ENCODE measurements at places on chromosomes 16 and 17. TPM values are rescaled to one million over a fixed set of nuclear protein-coding genes. Genes with fewer than 3 reads are reported as not detected.

The RBBP6 gene
- total RNA-seq = 52.3 TPM

The HOXB4 gene
- not detected for total RNA-seq

The AKAP1 gene
- total RNA-seq = 65.4 TPM

The FOXC2 gene
- total RNA-seq = not detected

DNA sequence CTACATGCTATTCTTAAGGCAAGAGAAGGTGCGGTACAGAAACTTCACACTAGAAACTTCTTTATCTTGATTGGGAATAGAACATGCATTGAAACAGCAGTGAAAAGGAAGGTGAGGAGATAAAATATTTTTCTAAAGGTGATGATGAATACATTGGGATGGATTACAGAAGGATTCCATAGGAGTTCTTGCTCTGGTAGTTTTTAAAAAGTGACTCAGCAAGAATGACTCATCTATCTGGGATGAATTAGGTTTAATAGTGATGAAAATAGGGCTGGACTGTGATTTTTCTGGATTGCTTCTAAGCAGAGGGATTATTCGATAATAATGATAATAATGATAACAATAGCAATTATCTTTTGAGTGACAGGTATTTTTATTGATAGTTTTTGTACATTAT is 65.6 kb upstream of the HS3ST4 start:
- no peaks in the 10 kb centered on the region for H3K4me1 ChIP-seq
- no peak overlapping the region for H3K27ac ChIP-seq
- no peaks in the 10 kb centered on the region for H3K27me3 ChIP-seq
- no peak for DNase-seq
- H3K36me3 ChIP-seq = peaks cover 8% of the 10 kb centered on the region

DNA sequence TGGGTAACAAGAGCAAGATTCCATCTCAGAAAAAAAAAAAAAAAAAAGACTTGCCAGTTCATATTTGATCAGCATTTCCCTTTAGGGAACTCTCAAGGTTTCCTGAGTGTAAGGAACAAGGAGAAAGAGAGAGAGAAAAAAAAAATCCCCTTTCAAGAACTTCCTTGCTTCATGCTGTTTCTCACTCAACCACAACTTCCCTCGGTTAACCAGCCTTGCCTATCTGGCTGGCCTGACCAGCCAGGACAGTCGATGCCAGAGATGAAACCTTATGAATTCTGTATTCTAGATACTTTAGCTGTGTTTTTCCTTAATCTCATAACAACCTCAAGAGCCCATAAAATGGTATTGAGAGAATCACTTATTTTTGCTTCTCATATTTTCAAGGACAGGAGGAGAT is 2.6 kb upstream of the N4BP1 start:
- DNase-seq = no peak
- peaks cover 7% of the 10 kb centered on the region for H3K36me3 ChIP-seq
- peaks cover 6% of the 10 kb centered on the region for H3K4me1 ChIP-seq
- H3K27me3 ChIP-seq = no peaks in the 10 kb centered on the region
- H3K27ac ChIP-seq = peak overlapping the region; percentile 63
- H3K4me3 ChIP-seq = peak overlapping the region; percentile 4

DNA sequence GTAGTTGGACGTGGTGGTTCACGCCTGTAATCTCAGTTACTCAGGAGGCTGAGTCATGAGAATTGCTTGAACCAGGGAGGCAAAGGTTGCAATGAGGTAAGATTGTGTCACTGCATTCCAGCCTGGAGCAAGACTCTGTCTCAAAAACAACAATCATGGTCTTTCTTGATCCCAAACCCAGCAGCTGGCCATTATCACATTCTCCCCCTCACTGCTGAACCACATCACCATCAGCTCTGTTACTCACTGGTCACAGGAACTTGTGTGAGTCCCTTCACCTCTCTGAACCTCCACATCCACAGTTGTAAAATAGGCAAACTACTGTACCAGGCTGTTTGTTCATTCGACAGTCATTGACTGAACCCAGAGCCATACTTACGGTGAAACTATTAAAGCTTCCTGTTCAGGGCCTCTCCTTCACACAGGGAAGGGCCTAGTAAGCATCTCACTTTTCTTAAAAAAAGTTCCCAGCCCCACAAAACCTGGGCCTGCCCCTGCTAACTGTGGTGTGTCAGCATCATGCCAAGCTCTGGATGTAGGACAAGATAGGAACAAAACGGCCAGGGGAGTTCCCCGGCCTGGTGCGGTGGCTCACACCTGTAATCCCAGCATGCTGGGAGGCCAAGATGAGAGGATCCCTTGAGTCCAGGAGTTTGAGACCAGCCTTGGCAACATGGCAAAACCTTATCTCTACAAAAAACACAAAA is 104.7 kb downstream of the COPRS start:
- no peaks in the 10 kb centered on the region for H3K27me3 ChIP-seq
- H3K4me3 ChIP-seq = no peak overlapping the region
- no peak for DNase-seq

- no peak overlapping the region for H3K4me3 ChIP-seq
- no peaks in the 10 kb centered on the region for H3K27me3 ChIP-seq
- no peak for DNase-seq
These were observed 39.3 kb upstream of the MAP2K6 start for GRCh38 chr17:69375229-69375628.

- no peak overlapping the region for H3K4me3 ChIP-seq
- no peak for DNase-seq
- H3K36me3 ChIP-seq = no peaks in the 10 kb centered on the region
- H3K27me3 ChIP-seq = no peaks in the 10 kb centered on the region
These were observed 3.8 kb downstream of the CFAP97D1 start for GRCh38 chr17:43784068-43784467.

GRCh38 chr16:7304279-7304678 is 28.4 kb upstream of the RBFOX1 start:
- no peaks in the 10 kb centered on the region for H3K4me1 ChIP-seq
- H3K4me3 ChIP-seq = peak overlapping the region; percentile 72
- H3K27me3 ChIP-seq = peaks cover 10% of the 10 kb centered on the region

GRCh38 chr16:87926246-87927194 is 9.8 kb downstream of the CA5A start:
- no peak overlapping the region for H3K4me3 ChIP-seq
- H3K27me3 ChIP-seq = no peaks in the 10 kb centered on the region
- H3K36me3 ChIP-seq = no peaks in the 10 kb centered on the region
- no peak overlapping the region for H3K27ac ChIP-seq
- H3K4me1 ChIP-seq = no peaks in the 10 kb centered on the region

DNA sequence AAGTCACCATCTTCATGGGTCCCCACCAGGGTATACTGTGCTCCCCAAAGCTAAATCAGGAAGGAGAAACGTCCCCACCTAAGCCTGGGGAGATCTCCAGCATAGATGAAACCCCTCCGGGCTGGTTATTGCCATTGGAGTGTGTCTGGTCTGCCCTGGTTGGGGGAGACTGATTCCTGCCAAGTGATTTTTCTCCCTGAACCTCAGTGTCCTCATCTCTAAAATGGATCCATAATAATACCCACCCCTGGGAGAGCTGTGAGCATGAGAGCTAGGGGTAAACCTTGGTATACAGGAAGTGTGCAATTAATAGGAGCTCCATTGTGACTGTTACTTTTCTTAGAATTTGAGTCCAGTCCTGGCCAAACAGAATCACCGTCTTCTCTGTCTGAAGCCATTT is 111.1 kb downstream of the CMIP start:
- no peaks in the 10 kb centered on the region for H3K27me3 ChIP-seq
- DNase-seq = no peak

DNA sequence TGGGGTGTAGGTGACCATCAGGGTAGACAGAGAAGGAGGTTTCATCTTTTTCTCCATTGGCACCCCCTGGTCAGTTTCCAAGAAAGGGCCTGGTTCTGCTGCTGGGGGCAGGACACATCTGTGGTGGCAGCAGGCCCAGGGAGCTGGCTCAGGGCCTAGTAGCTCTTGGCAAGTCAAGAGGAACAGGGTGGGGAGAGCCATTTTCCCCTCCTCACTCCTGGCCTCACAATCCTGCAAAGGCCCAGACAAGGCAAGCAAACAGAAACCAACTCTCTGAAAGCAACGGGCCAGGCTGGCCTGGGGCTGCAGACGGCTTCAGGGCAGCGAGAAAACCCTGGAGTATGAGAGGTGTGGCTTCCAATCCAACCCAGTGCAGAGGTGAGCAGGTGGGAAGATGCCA is 192.9 kb upstream of the DYNLRB2 start:
- no peaks in the 10 kb centered on the region for H3K4me1 ChIP-seq
- H3K4me3 ChIP-seq = no peak overlapping the region
- no peak for DNase-seq
- no peaks in the 10 kb centered on the region for H3K36me3 ChIP-seq
- no peak overlapping the region for H3K27ac ChIP-seq

DNA sequence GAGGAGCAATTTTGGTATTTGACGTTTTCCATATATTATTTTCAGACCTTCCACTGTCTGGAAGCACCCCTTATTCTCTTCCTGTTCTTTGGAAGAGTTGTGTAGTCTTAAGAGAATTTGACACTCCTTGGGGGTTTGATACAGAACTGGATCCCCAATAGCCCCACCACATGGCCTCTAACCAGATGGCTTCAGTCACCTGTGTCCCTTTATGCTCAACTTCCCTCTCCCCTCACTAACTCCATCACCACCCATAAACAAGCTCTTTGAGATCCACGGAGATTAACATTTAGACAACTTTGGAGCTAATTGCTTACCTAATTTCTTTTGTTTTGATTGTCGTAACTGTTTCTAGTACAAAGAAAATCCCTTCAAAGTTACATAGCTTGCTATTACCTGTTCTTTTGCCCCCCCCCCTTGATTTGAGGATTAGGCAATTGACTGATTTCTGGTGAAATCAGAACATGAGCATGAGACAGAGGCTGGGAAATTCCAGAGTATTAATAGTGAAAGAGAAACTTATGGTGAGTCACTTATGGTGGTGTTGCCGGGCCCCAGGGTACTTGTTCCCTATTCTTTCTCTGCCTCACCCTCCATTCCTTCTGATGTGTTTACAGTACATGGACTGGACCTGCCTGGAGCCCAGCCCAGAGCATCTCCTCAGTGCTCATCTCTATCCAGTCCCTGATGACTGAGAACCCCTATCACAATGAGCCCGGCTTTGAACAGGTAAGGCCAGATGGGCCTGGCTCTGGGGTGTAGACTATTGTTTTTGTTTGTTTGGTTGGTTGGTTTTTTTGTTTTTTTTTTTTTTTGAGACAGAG is 7.5 kb downstream of the UBE2Z start:
- H3K4me3 ChIP-seq = no peak overlapping the region
- H3K36me3 ChIP-seq = peaks cover 91% of the 10 kb centered on the region
- no peak overlapping the region for H3K27ac ChIP-seq
- H3K27me3 ChIP-seq = no peaks in the 10 kb centered on the region

GRCh38 chr16:8959921-8960787 is 3.6 kb downstream of the USP7 start:
- H3K36me3 ChIP-seq = no peaks in the 10 kb centered on the region
- peak overlapping the region; percentile 61 for H3K4me3 ChIP-seq
- no peak for DNase-seq
- no peak overlapping the region for H3K27ac ChIP-seq
- no peaks in the 10 kb centered on the region for H3K27me3 ChIP-seq
- H3K4me1 ChIP-seq = peaks cover 27% of the 10 kb centered on the region

DNA sequence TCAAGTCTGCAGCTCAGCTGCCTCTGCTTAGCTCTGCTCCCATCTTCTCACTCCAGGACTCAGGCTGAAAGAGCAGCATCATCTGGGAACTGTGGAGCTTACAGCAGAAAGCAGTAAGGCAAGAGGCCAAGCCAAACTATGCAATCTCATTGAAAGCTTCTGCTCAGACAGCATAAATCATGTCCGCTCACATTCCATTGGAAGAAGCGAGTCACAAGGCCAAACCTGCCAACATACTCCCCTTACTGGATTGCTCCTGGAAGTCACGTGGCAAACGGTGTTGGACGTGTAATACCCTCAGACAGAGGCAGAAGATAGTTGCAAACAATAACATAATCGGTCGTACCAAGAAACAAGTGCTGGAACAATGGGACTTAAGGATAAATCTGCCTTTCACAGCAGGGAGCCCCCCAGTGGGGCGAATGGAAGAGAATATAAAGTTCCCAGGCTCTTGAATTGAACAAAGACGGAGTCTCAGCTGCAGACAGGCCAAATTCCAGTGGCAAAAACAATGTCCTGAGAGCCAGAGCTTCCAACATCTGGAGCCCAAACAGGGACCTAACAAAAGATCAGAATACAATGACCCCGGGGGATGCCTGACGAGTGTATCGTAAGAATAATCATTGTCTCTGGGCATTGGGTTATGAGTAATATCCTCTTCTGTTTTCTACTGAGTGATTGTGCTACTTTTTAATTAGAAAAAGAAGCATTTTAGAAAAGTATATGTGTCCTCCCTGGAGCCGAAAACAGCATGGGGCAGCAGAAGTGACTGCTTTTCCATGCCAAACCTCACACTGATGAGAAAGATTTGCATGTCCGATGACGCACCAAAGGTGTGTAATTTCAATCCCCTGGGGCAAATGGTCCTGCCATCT is 68.4 kb downstream of the CMC2 start:
- DNase-seq = no peak
- H3K36me3 ChIP-seq = no peaks in the 10 kb centered on the region
- no peak overlapping the region for H3K27ac ChIP-seq
- H3K4me3 ChIP-seq = no peak overlapping the region
- H3K27me3 ChIP-seq = peaks cover 4% of the 10 kb centered on the region
- H3K4me1 ChIP-seq = no peaks in the 10 kb centered on the region

- no peak for DNase-seq
- H3K27me3 ChIP-seq = no peaks in the 10 kb centered on the region
- no peak overlapping the region for H3K4me3 ChIP-seq
- no peaks in the 10 kb centered on the region for H3K4me1 ChIP-seq
- no peaks in the 10 kb centered on the region for H3K36me3 ChIP-seq
These were observed 505.4 kb downstream of the TMEM114 start for GRCh38 chr16:8084882-8085281.

DNA sequence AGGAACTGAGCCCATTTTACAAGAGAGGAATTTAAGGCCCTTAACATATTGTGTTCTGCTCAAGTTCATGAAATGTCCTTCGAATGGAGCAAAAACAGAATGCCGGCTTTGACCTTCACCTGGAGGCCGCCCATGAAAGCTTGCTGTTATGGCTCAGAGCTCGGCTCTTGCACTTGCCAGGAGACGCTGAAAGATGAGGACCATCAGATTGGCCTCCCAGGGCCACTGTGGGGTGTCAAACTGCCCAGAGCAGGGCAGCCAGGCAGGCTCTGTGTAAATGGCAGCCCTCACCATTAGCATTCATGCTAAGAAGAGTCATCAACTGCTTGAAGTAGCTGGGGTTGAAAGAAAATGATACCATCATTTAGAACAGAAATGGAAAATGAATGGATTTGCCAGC is 39.3 kb downstream of the IL21R start:
- H3K27me3 ChIP-seq = no peaks in the 10 kb centered on the region
- no peak overlapping the region for H3K4me3 ChIP-seq
- no peak for DNase-seq
- H3K36me3 ChIP-seq = peaks cover 8% of the 10 kb centered on the region
- H3K27ac ChIP-seq = no peak overlapping the region

DNA sequence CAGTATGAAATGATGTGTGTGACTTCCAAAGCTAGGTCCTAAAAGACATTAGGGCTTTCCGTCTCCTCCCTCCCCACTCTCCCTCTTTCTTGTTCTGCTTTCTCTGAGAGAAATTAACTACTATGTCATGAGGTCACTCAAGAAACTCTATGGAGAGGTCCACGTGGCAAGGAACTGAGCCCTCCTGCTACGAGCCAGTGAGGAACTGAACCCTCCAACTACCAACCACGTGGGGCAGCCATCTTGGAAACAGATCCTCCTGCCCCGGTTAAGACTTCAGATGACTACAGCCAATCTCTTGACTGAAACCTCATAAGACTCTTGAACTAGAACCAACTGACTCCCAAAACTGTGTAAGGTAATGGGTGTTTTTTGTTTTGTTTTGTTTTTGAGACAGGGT is 4.2 kb upstream of the ALOX15 start:
- peaks cover 3% of the 10 kb centered on the region for H3K4me1 ChIP-seq
- no peak for DNase-seq
- no peak overlapping the region for H3K27ac ChIP-seq

GRCh38 chr16:29743475-29743826 is 2.3 kb downstream of the C16orf54 start:
- H3K27me3 ChIP-seq = no peaks in the 10 kb centered on the region
- DNase-seq = no peak
- peaks cover 37% of the 10 kb centered on the region for H3K36me3 ChIP-seq
- no peak overlapping the region for H3K27ac ChIP-seq
